ENCODE measurements at places on chromosomes 7 and 10. TPM values are rescaled to one million over a fixed set of nuclear protein-coding genes. Genes with fewer than 3 reads are reported as not detected.
A peak's percentile ranks its signal among the peaks of the same experiment; 100 is the strongest.

DNA sequence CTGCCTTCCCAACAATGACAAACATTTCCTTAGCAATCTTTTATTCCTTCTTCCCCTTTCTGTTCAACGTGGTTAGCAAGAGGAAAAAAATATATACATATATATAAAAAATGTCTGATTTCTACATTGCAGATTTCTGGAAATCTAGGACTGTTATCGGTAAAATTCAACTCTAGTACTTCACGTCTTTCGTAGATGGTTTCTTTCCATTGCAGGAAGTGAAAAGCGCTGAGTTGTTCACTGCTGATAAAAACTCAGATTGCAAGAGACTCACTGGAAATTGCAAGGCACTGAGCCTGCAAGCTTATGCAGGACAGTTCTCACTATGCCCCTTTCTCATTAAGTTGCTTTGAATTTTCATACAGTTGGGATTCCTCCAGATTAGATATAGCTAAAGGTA, 23.9 kb downstream of the KIN start:
- no peaks in the 10 kb centered on the region for H3K4me1 ChIP-seq
- no peak for DNase-seq
- no peak overlapping the region for H3K27ac ChIP-seq
- H3K27me3 ChIP-seq = no peaks in the 10 kb centered on the region

GRCh38 chr10:88833723-88834122, 17.9 kb downstream of the ANKRD22 start:
- no peaks in the 10 kb centered on the region for H3K27me3 ChIP-seq
- peaks cover 32% of the 10 kb centered on the region for H3K4me1 ChIP-seq
- no peak for DNase-seq
- H3K27ac ChIP-seq = no peak overlapping the region
- no peak overlapping the region for H3K4me3 ChIP-seq

DNA sequence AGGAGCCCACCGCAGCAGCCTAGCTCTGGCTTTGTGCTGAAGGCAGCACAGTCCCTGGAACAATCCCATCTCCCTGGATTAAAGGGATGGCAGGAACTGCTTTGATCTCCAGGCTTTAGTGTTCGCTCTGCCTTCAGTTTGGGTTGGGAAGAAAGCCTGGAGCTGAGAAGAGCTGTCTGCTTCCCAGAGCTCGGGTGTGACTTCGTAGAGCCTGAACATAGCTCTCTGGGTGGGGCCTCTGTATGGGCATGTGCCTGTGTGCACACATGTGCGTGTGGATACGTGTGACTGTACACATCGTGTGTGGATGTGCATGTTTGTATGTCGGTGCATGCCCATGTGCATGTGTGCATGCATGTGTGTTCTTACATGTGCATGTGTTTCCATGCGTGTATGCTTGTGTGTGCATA, 8.7 kb downstream of the ADCY1 start:
- H3K36me3 ChIP-seq = no peaks in the 10 kb centered on the region
- no peaks in the 10 kb centered on the region for H3K4me1 ChIP-seq
- no peak overlapping the region for H3K4me3 ChIP-seq
- peaks cover 5% of the 10 kb centered on the region for H3K27me3 ChIP-seq
- no peak overlapping the region for H3K27ac ChIP-seq
- no peak for DNase-seq

Gene HOXA10
- not detected for total RNA-seq

- no peak overlapping the region for H3K4me3 ChIP-seq
- H3K27me3 ChIP-seq = peaks cover 11% of the 10 kb centered on the region
- no peak for DNase-seq
These were observed 363.4 kb downstream of the GRID1 start for GRCh38 chr10:86003201-86003621.

- H3K27ac ChIP-seq = peak overlapping the region; percentile 78
These were observed 674 bp upstream of the OSBPL3 start for GRCh38 chr7:24980534-24981170.

GRCh38 chr7:4738711-4739527, 36.5 kb upstream of the AP5Z1 start:
- peaks cover 31% of the 10 kb centered on the region for H3K36me3 ChIP-seq
- peak overlapping the region; percentile 80 for H3K27ac ChIP-seq
- peak overlapping the region; percentile 51 for H3K4me3 ChIP-seq
